Stimulated activated CD4-positive, alpha-beta T cell treated with anti-CD3 and anti-CD28 coated beads, Interleukin-1b, Interleukin-23, amount 100 ng/mL, for 1 hour (primary cell): ENCODE measurements at places on chromosomes 1 and 21.

GRCh38 chr21:18244671-18245463 is at the start of gene CHODL:
Gene CHODL, plus strand, starts transcription at chr21:18244833. Its CDS starts 391 bp downstream, at chr21:18245224.
- DNase-seq: no peak

GRCh38 chr1:157307491-157307890 is 169.3 kb upstream of the ETV3 start:
- DNase-seq: no peak

- no peak for DNase-seq
Observed at GRCh38 chr1:51000651-51001050, 30.6 kb downstream of the CDKN2C start.

DNA sequence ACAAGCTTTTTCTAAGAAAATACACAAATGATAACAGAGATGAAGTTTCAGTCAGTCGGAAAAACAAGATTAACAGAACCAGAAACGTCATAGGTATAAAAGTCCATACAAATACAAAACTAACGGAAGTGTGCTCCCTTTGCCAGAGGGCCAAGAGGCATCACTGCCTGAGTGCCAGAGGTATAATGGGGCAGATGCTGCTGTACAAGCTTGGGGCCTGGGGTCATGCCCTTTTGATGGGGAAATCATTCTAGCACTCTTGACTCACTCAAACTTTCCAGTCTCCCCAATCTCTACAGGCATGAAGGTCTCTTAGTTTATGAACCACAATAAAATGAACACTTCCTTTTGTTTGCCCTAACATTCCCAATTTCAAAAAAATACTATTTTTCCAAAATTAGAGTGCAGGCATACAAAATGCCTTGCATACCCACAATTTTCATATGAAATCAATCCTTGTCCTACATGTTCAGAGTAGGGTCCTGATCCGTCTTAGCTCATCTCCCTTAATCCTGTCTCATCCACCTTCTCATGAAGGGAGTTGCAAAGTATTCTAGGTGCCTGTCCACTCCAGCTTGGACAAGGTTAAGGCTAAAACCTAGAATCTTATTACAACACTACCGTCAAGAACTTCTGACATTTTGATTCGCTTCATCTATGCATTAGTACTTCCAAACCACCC is 1.5 kb downstream of the RPL22 start:
- DNase-seq: no peak

DNA sequence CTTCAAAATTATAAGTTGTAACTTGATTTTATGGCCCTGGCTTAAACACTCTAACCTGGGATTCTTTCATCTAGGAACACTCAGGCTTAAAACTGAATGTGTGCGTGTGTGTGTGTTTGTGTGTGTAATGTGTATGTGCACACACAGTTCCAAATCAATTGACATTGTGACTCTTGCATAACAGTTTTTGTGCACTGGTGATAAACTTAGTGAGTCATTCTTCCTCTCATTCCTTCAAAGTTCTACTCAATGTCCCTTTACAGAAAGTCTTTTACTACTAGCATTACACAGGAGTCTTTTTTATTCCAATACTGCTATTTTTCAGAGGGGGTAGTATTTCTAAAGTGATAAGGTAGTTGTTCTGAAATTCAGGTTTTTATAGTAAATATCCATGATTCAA is 943.6 kb downstream of the KCNT2 start:
- no peak for DNase-seq

GRCh38 chr1:53722025-53722424 is 16.9 kb downstream of the GLIS1 start:
- DNase-seq: no peak

GRCh38 chr1:209810783-209811182 is 4.8 kb upstream of the IRF6 start:
- no peak for DNase-seq

GRCh38 chr1:183463566-183463965 is 8.7 kb upstream of the SMG7 start:
- no peak for DNase-seq

DNA sequence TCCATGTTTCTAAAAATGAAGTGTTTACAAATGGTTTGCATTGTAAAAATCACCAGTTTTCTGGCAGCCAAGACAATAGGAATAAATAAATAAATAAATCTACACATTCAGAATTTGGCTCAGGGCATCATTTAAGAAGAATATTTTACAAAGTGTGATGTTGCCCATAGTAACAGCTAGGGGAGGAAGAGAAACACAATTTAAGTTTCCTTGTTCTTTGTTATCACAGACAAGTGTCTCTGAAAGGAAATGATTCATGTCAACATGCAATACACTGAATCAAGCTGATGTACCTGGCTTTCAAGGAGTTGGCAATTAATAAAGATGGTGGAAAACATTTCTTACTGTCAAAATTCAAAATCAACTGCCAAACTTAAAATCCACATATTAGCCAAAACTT is 74.7 kb downstream of the LHX8 start:
- no peak for DNase-seq

DNA sequence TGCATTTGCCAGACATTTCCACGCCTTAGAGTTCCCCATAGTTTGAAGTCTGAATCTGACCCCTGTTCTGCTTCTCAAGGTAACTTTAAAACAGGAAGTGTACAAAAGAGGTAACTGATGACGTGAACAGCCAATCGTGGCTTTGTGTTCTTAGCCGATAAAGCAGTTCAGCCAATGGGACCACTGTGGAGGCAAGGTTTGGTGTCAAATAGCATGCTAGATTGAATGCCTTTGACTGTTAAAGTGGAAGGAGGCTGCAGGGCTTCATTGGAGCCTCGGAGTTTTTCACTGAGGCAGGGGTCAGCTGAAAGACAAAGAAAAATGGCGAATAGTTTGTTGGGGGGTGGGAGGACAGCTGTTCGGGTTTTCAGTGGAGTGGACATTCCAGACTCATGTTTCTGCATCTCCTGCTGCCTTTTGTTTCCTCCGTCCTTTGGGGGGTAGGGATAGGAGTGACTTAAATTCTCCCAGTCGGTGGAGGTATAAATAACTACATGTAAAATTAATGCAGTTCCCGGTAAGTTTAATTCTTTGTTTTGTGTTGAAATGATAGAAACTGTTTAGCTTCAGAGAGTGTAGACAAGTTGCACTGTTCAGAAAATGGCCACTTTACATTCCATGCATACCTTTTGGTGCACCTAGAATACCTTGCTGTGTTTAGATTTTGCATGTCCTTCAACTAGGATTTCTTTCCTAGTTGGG is 17.7 kb downstream of the NFYC start:
- peak; percentile 19 for DNase-seq

DNA sequence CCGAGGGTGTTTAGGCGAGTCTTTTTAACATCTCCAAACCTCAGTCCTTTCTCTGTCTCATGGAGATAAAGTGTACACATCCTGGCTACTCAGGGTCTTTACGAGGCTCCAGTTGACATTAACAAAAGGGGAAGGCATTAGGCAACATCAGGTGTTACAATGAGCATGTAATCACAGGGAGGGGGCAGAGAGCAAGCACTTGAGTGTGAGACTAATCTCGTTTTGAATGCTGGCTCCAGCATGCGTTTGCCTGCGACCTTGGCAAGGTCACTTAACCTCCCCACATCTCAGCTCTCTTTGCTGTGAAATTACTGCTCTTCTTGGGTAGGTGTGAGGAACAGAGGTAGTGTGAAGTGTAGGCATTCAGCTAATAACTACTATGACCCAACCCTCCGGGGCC is 3.1 kb downstream of the TNNT2 start:
- no peak for DNase-seq

- DNase-seq: no peak
Observed at GRCh38 chr1:196180847-196181593, 427.2 kb downstream of the KCNT2 start.

- peak; percentile 85 for DNase-seq
Observed at GRCh38 chr21:36060159-36060921, at the start of gene SETD4. Gene SETD4, minus strand, starts transcription at chr21:36060526. Its CDS starts 1,638 bp downstream, at chr21:36058888.

DNA sequence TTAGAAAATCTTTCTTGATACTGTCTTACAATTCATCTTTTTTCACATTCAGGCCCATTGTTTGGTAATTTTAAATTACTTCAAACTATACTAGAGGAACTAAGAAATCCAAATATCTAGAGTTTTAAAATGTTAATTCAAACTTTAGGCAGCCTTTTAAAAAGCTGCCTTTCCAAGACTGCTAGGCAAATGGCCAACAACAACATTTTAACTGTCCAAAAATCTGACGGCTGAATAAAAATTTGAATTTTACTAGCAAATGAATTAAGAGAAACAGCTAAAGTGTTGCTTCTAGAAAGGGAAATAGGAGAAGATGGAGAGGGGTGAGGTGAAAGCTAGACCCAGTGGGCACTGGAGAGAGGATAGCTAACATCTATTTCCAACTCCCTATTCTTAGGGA is 17.2 kb downstream of the DPYD start:
- DNase-seq: no peak

GRCh38 chr1:46131712-46132528 is 509 bp downstream of the PIK3R3 start:
- DNase-seq: no peak

DNA sequence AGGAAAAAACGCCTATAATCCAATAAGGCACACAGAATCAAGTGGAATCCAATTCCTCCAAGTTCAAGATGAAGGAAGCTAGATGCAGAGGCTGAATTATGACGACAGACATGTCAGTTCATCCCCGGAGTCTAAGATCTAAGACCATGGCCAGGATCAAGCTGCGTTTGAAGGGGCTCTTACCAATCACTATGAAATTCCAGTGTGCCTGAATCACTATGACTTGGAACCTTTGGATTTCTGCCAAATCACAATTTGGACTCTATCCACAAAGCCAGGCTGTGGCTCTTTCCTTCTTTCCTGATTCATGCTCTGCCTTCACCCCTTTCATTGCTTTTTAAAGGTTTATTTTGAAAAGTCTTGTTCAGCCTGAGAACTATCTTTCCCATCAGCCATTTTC is 17.1 kb downstream of the OLIG2 start:
- no peak for DNase-seq

DNA sequence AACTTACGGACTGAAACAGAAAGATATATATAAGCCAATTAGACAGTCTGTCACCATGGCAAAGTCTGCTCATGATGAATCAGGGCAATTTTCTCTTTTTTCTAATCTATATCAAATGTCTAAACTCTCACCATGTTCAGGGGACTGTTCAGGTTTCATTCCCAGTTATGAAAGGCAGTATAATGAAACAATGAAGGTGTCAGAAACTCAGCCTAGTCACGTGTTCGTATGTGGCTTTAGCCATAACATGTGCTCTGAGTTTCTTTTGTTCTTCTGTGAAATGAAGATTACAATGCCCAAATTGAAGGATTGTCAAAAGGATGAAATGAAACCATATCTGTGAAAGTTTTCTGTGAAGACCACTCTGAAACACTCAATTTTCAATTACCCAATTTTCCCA is 392.9 kb downstream of the DSCAM start:
- no peak for DNase-seq

DNA sequence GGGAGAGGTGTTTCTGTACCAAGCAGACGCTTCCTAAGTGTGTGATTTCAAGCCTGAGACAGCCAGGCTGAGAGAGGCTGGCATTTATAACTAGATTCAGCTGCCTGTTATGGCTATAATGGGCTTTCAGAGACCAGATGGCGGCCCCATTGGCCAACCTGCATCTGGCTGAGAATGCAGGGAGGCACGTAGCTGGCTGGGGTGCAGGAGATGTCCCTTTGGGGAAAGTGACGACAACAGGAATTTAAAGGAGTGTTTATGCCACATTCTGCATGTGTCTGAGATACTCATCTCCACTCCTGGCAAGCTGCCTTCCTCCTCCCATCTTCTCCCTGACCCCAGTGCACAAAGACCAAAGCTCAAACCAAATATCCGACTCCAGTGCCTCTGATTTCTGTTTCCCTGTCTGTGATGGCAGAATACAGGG is 21.3 kb upstream of the CCDC190 start:
- DNase-seq: no peak

DNA sequence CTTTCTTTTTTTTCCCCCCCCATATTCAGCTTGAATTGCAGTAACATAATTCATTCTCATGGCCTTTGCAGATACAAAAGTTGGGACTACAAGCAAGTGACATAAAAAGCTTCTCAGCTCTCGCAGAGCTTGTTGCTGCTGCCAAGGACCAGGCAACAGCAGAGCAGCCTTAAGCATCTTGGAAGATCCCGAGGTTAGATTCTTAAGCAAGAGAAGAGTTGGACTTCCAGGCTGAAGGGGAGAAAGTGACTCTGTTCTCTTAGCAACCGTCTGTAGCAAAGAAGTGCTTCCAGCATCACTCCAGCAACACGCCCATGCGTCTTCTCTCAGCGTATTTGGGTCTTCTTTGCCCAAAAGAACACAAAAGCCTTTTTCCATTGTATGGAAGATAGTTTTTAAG is 20.7 kb downstream of the AGT start:
- DNase-seq: no peak

DNA sequence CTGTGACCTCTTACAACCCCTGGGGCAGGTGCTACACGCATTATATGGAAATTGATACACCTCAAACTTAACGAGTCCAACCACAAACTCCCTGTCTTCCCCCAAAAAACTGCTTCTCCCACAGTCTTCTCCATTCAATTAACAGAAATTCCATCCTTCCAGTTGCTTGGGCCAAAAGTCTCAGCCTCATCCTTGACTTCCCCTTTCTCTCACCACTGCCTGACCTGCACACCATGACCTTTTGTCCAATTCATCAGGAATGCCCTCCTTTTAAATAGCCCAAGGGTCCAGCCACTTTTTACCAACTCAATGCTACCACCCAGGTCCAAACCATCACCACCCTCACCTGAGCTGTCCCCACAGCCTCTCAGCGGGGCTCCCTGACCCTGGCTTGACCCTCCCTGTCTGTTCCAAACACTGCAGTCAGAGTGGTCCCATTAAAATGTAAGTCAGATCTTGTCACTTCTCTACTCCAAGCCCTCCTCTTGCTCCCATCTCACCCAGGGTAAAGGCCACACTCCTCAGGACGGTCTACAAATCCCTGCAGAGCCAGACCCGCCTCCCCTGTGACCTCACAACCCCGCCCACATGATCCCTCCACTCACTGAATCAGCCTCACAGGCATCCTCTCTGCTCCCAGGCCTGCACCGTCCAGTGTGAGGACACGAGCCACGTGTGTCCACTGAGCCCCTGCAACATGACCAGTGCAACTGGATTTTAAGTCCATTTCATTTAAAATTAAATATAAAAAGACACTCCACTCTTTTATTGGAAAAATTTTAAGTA is 18.5 kb downstream of the KCNN3 start:
- DNase-seq: no peak

- no peak for DNase-seq
Observed at GRCh38 chr1:228851193-228851592, 115.9 kb downstream of the RHOU start.

DNA sequence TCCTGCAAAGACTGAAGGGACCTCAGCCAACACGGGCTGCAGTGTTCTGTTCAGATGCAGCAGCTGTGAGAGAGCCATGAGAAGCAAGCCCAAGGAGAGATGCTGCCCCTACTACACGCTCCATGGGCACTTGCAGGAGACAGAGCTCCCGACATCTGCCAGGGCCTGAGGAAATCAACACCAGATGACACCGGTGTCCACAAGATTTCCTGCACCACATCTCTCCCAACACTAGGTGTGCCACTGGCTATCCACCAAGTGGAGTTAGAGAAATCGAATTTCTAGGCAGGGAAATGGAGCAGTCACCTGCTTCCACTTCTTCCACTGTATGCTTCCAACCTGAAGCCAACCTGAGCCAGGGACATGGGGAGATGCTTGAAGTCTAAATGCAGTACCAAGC is 445.3 kb downstream of the RWDD3 start:
- DNase-seq: no peak
